ENCODE measurements at places on chromosomes 3 and 15.

GRCh38 chr15:36294359-36294758, 285.1 kb upstream of the CDIN1 start:
- DNase-seq = no peak

DNA sequence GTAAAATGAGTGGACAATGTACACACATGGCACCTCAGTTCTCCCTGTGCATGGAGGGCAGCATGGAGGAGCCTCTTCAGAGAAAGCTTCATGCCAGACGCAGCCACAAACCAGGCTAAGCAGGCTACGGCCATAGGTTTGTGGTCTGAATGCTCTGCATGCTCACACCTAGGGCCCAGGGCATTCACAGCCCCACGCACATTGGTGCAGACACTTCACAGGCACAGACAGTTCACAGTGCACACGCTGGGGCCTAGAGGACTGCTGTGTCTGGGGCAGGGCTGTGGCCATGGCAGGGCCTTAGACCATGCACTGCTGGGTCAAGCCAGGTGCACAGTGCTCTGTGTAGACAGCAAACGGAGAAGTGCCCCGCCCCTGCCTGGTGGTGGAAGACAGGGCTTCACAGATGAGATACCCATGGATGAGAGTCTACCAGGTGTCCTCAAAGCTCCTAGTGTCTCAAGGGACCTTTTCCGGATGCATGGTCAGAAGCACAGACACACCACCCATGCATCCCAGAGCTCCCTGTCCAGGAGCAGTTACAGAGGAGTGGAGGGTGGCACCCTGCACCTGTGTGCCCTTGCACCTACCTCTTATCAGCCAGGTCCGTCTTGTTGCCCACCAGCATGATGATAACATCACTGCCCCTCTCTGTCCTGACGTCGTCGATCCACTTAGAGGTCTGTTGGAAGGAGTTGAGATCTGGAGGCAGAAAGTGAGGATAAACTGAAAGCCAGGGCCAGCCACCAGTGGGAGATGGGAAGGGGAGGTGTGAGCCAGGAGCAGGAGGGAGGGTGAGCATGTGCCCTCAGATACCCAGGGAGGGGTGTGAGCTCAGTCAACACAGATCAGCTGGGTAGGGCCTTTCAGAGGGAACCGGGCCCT, 33.5 kb downstream of the SRPRB start:
- DNase-seq = no peak

GRCh38 chr15:77027111-77027696, 32.3 kb downstream of the PSTPIP1 start:
- DNase-seq = no peak

GRCh38 chr15:41653760-41654159, 6.4 kb upstream of the MGA start:
- DNase-seq = no peak

DNA sequence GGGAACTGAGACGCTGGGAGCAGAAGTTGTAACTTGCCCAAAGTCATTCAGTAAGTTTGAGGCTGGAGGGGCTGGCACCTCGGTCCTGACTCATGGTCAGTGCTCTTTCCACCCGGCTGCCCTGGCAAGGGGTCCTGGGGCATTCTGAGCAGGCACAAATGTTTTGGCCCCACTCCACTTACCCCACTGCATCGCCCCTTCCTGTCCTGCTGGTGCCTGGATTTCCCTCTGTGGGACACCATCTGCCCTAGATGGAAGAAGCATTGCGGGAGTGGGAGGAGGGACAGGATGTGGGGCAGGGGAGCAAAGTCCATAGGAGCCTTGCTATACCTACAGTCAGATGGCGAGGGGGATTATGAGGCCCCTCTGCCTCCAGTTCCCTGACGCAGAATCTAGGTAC, 4.5 kb downstream of the CORO2B start:
- DNase-seq = no peak

DNA sequence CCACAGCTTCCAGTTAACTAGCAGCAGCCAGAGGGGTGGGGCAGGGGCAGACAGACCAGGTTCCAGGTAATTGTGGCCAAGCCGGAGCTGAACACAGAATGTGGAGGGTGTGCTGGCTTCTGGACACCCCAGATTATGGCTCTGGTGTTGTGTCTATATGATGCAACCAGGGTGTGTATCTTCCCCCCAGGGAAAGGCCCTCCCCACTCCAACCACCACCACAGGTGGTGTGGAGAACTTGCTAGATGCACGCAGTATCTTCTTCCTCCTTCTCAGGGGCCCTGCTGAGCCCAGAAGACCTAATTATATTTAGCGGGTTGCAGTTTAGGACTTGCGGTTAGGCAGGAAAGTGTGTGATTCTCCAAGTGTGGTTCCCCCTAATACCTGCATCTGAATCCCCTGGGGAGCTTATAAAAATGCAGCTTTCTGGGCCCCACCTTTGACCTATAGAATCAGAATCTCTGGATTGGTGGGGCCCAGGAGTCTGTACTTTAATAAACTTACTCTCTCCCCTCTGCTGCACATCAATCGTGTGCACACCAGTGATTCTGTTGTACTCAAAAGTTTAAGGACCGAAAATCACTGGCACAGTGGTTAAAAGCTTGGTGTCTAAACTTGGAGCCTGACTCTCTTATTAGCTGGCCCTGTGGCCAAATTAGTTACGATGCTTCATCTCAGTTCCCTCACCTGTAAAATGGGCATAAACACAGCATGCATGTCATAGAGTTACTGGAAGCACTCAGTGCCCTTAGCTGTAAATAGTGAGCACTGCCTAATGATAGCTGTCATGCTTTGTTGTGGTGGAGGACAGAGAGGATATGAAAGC, 379.1 kb upstream of the PROK2 start:
- DNase-seq = no peak

- no peak for DNase-seq
Observed at GRCh38 chr3:11157421-11157820, 3.1 kb downstream of the HRH1 start.

- peak; percentile 44 for DNase-seq
Observed at GRCh38 chr3:183298701-183299153, 45.7 kb downstream of the B3GNT5 start.

- DNase-seq = no peak
Observed at GRCh38 chr15:80593486-80594030, 101.6 kb upstream of the ABHD17C start.

- no peak for DNase-seq
Observed at GRCh38 chr15:92383519-92384324, 10.0 kb upstream of the ST8SIA2 start.

DNA sequence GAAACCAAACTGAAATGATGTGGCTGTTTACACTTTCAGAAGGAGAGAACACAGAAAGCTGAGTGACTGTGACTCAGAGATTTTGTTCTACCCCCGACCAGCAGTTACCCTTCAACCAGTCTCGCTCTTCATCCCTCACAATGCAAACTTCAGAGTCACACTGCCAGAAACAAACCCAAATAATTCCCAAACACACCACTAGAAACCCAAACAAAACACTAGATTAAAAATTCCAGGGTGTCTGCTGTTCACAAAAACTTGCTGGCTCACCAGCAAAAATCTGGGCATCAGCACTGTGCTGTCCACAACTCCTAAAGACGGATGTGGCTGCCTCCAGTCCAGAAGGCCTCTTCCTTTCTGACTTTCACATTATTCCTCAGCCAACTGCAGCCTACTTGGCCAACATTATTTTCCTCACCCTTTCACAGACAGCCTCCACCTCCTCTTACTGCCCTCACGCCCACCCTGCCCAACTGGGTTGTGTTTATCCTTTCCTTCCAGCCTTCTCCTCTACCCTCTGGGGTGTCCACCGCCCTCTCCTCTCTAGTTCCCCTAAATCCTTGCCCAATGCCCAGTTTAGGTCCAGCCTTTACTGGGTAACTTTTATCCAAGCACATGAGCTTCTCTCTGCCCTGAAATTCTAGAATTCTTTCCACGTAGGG, 71.4 kb downstream of the MECOM start:
- DNase-seq = no peak

DNA sequence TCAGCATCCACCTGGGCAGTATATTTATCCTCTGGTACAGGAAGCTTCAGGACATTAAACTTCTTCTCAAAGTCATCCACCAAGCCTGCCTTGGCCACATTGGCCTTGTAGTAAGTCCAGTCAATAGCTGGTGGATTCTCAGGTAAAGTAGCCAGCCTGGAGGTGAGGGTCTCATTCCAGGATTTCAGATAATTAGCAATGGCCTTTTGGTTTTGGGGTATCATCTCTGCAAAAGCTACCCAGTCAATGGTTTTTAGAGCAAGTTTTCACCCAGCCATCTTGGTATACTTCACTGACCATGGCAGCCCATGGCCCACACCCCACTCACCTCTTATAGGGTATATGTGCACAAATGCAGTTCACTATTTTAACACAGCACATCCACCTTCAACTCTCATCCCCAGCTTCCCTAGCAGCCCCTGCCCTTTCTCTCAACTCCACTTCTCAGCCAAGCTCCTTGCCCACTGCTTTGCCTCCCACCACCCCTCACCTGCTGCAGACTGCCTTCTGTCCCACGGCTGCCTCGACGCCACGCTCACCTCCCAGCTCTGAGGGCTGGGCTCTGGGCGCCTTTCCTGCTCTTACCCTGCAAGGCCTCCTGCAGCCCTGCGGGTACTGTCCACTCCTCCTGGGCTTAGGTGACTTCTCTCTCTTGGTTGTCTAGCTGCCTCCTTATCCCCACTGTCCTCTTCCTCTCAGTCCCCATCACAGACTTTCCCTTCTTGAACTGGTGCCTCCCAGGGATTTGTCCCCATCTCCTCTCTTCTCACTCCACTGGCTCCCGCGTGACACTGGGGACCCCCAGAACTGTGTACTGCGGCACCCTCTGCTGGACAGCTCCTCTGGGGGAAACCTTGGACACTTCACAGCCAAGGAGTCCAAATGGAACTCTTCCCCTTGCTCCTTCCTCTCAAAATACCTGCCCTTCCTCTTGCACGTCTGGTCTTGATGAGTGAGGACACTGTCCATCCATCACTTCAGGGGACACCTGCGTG, 1.7 kb upstream of the TGM5 start:
- DNase-seq = peak; percentile 45

DNA sequence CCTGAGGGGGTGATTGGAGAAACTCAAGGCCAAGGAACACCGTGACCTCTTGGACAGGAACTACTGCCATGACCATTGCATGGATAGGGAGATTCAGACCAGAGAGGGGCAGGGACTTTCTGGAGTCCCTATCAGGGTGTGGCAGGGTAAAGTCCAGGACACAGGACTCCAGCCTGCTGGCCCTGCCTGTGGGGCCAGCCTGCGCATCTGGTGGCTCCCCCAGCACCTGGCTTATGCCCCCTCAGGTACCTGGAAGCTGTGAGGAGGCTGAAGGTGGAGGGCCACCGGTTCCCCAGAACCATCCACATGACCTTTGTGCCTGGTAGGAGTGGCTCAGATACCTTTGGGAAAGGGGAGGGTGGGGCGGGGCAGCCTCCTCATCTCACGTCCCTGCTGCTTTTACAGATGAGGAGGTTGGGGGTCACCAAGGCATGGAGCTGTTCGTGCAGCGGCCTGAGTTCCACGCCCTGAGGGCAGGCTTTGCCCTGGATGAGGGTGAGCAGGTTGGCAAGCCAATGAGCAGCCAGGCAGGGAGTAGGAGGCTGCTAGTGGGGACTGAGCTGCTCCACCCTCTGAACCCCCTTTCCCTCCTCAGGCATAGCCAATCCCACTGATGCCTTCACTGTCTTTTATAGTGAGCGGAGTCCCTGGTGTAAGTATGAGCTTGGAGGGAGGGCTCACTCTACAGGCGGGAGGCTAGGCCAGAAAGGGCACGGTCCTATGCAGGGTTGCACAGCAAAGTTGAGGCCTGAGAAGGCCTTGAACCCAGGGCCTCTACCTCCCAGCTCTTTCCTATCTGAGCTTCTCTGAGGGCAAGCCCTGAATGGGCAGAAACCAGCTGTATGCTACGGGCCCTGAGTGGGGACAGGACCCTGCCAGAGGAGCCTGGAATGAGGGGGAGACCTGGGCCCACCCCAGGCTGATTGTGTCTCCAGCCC, 2.9 kb downstream of the ACY1 start:
- no peak for DNase-seq

GRCh38 chr3:38580450-38581382, 68.8 kb downstream of the SCN5A start:
- DNase-seq = no peak

- no peak for DNase-seq
Observed at GRCh38 chr3:119457246-119457645, 6.2 kb downstream of the TMEM39A start.

DNA sequence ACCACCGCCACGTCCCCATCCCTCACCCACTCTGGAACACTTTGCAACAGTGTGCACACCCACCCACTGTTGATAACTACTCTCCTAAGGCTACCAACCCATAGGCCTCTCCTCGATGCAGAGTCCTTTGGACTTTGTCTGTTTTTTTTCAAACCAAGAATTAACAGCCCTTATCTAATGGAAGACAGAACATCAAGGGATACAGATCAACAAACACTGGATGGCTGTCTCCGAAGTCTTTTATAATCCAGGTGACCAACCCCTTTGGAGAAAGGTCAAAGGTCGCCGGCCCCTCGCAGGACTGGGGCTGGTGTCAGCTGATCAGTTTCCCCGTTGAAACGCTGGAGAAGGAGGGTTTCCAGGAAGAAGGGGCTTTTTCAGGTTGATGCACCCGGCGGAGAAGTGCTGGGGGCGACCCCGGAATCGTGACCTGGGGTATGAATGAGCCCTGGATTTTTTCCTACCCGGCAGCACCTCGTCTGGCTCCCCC, 532 bp downstream of the B4GALT4 start:
- DNase-seq = peak; percentile 17

DNA sequence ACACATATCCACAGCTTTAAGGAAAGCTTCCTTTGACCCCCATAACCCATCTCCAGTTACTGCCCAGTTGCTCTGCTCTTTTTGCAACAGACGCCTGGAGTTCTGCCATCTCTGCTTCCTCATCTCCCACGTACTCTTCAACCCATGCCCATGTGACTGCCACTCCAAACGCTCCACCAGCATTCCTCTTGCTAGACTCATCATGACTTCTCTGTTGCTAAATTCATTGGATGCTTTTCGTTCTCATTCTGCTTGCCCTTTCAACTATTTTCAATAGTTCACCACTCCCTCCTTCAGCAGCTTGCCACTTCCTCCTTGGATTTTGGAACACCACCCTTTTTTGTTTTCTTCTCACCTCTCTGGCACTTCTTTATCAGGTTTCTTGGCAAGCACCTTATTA, 2.7 kb upstream of the KNSTRN start:
- peak; percentile 68 for DNase-seq

DNA sequence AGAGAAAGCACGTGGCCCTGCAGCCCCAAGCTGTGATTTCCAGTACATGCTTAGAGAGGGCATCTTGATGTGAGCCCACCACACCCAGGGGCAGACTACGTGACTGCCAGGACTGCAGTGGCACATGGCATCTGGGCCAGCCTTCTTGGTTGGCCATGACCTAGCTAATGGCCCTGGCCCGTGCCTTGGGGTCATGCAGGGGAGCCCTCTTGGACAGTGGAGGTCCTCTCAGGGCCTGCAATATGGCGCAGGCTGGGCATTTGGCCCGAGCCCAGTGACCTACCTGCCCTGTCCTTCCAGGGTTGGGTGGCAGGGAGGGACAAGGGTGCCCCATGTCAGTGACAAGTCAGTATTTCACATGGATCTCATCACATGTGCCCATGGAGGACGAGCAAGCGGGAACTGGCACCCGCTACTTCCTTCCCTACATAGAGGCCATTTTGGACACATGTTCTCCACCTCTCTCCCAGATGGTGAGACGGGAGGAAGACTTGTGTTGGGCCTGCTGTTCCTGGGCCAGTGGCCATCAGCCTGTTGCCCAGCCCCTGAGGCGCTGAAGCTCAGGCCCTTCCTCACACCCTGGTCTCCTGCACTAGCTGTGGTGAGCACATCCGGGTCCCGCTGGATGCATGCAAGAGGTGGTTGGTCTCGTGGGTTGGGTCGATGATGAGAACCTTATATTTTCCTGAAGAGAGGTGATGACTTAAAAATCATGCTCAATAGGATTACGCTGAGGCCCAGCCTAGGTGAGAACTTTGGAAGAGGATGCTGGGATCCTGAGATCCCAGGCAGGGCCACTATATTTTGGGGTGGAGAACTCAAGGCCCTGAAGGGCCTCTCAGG, 195.6 kb downstream of the UBE3A start:
- no peak for DNase-seq
